ENCODE measurements at places on chromosomes 1 and 21. TPM values are rescaled to one million over a fixed set of nuclear protein-coding genes. Genes with fewer than 3 reads are reported as not detected.

GRCh38 chr1:154448331-154448811, 43.2 kb downstream of the IL6R start:
- DNase-seq: no peak

DNA sequence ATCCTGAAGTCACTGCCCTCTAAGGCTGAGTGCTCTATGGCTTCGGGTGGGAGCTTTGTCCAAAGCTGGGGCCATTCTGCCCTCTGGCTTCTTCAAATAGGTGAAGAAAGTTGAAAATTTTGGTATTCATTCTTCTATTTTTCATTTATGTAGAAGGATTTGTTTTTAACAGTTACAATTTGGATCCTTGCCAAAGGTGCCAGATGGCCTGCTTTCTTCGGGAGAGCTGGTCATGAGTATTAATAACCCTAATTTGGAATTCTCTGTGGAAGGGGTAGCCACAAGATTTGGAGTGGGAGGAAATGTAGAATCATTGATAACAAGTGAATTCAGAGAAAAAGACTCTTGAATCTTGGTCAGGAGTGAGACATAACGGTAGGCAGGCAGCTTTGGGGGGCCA, 370.4 kb upstream of the ST6GALNAC5 start:
- no peak for DNase-seq

Gene F11R
- 19.9 TPM for total RNA-seq

Gene CLDN17
- not detected for total RNA-seq

DNA sequence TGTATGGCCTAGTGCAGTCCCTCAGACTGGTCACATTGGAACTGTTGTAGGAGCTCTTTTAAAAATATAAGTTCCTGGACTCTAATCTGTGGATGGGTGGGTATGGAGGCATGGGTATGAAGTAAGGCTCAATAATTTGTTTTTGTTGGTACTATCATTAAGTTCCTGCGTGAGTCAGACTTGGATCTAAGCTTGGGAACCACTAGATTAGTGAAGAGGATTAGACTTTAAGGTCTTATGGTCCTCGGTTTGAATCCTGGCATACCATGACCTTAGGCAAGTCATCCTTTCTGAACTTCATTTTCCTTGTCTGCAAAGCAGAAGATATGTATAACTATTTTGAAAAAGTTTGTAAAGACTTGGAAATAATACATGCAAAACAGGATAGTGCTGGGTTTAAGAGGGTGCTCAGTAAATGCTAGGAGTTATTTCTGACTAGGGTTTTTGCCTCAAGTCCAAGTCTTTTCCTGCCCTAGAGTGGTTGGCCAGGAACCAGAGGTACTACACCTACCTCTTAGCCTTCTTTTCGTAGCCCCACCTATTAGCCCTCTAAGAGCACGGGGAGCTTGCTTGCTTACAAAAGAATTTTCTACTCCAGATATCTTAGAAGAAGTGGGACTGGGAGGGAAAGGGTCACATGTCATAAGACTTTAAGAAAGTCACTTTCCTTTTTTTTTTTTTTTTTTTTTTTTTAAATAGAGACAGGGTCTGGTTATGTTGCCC, 38.6 kb upstream of the METTL18 start:
- DNase-seq: no peak

DNA sequence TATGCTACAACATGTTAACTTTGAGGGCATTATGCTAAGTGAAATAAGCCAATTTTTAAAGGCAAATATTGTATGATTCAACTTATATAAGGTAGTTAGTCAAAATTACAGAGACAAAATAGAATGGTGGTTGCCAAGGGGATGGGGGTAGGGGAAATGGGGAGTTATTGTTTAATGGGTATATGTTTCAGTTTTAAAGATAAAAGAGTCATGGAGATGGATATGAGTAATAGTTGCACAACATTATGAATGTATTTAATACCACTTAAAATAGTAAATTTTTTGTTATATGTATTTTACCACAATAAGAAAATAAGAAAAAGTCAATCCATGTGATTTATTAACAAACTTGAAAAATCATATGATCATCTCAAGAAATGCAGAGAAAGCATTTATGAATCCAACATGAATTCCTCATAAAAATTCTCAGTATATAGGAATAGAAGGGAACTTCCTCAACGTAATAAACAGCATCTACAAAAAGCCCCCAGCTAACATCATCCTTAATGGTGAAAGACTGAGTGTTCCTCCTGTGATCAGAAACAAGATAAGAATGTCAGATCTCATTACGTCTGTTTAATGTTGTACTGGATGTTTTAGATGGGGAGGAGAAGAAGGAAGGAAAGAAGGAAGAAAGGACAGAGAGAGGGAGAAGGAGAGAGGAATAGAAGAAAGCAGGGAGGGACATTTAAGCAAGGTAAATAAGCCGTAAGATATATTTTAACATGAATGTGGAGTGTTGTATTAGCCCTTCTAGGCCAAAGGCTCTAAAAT, 6.7 kb upstream of the TSEN15 start:
- DNase-seq: no peak
